ENCODE measurements at places on chromosomes 1 and 21. TPM values are rescaled to one million over a fixed set of nuclear protein-coding genes. Genes with fewer than 3 reads are reported as not detected.

DNA sequence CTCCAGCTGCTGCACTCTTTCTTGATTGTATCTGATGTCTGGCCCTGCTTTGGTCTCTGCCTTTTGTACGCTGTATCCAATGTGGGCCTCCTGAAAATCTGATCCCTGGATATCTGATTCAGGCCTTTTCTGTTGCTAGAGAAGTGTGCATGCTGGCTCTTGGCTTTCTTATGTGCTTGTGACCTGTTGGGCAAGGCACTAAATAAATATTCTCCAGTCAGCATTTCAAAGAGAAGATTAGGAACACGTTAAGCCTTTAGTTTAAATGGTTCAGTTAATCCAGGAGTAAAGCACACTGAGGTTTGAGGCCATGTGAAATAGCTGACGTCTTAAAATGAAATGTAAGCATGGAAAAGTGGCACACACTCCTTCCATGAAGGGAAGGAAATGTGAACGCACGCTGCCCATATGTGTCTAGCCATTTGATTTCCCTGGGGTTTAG, 9.3 kb upstream of the F3 start:
- no peak for DNase-seq

- no peak for DNase-seq
Measured at GRCh38 chr21:17466166-17466565, 46.7 kb upstream of the CXADR start.

- DNase-seq: no peak
Measured at GRCh38 chr1:153583976-153584375, 18.3 kb upstream of the S100A2 start.

Gene SELENOF
- 233 TPM for total RNA-seq

Measured in G401 (cell line).